Inflammatory macrophage treated with lipopolysaccharide for 1 hour (primary cell): ENCODE measurements at places on chromosomes 7 and 10.

DNA sequence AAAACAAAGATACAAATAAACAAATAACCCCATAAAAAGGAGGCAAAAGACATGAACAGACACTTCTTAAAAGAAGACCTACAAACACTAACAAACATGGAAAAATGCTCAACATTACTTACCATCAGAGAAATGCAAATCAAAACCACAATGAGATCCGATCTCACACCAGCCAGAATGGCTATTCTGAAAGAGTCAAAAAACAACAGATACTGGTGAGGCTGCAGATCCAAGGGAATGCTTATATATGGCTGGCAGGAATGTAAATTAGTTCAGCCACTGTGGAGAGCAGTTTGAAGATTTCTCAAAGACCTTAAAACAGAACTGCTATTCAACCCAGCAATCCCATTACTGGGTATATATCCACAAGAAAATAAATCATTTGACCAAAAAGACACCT lies 80.4 kb upstream of the NRP1 start:
- DNase-seq, result no peak

DNA sequence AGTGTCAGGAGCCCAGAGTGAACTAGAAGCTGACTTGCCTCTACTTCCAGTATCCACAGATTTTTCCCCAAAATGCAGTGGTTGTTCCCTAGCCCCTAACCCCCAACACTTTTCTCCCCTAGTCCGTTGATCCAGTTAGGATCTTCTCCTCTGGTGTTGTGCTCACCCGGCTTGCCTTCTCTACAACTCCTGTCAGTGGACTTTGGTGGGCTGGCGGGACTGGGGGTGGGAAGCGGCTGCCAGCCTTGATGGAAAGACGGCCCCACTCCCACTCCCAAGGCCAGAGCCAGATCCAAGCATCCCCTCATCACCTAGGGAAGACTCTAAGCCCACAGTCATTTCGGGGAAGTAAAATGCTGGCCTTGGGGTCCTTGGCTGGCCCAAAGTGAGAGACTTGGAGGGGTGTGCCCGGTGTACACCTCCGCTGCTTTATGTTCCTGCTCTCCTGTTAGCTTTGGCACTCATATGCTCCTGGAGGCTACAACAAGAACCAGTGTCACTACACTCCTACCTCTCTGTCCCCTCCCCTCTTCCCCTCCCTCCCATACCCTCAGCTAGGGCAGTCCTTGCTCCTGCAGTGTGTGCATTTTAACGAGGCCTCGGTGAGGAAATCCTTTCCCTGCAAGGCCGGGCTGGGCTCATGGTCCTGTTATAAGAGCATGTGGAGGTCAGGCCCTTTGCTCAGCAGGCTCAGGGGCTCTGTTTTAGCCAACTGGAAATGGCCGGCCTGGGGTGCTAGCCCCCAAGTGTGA lies 930 bp upstream of the HOXA10 start:
- DNase-seq, result no peak

- DNase-seq, result no peak
These were observed 94.8 kb downstream of the TCERG1L start for GRCh38 chr10:131216681-131217230.

DNA sequence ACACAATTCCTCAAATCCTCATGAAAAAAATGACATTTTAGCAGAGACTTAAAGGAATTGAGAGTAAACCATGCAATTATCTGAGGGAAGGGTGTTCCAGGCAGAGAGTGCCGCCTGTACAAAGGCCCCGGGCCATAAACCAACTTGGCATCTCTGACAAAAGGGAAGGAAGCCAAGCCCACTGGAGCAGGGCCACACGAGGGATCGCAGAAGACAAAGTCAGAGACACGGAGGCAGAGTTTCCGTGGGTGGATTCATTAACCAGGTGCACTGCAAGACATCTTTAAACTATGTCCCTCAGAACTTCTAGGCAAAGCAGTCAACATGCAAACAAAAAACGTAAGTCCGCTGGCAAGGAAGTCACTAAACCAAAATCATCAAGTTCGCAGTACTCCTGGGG lies 92.0 kb downstream of the SFMBT2 start:
- no peak for DNase-seq

- no peak for DNase-seq
These were observed 2.5 kb downstream of the FZD1 start for GRCh38 chr7:91266689-91267090.

GRCh38 chr7:151539088-151539671 lies 19.5 kb upstream of the RHEB start:
- DNase-seq, result no peak

DNA sequence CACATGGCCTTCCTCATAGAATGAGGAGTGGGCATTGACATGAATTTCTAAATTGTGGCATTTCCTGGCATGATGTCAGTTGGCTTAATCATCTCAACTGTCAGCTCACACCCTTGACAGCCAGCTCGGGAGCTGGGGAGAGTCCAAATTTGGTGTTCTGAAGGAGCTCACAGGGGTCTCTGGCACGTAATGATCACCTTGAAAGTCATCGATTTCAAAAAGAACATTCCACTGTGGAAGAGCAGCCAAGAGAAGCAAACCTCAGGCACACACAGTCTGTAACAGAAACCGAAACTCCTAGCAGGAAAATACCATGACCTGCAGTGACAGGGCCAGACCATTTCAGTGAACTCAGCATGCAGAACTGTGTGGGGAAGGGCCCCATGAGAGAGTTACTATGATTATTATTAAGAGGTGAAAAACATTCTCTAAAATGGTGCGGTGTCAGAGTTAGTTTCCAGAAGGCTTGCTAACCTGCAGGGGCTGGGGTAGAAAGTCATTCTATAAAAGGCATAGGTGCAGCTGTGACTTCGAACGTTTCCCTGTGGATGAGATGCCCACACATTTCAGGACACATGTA lies 26.4 kb upstream of the KLF6 start:
- peak; percentile 94 for DNase-seq

- DNase-seq, result no peak
These were observed 86.3 kb downstream of the BAMBI start for GRCh38 chr10:28763471-28764170.

GRCh38 chr7:80530136-80530535 lies 18.3 kb upstream of the GNAT3 start:
- no peak for DNase-seq

DNA sequence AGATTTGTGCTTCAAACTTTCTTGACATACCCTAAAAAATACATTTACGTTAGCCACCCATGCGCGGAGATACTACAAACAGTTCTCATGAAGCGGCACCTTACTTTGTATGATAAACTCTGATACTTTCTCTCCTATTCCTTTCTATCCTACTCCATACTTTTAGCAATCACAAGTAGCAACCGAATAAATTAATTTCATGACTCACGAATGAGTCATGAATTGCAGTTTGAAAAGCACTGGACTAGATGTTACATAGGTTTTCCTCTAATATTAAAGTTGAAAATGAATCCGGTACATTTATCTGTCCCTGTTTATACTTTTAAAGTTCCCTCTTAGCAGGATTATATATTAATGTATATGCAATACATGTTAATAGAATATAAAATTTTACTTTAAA lies 67.6 kb downstream of the CUBN start:
- DNase-seq, result no peak

DNA sequence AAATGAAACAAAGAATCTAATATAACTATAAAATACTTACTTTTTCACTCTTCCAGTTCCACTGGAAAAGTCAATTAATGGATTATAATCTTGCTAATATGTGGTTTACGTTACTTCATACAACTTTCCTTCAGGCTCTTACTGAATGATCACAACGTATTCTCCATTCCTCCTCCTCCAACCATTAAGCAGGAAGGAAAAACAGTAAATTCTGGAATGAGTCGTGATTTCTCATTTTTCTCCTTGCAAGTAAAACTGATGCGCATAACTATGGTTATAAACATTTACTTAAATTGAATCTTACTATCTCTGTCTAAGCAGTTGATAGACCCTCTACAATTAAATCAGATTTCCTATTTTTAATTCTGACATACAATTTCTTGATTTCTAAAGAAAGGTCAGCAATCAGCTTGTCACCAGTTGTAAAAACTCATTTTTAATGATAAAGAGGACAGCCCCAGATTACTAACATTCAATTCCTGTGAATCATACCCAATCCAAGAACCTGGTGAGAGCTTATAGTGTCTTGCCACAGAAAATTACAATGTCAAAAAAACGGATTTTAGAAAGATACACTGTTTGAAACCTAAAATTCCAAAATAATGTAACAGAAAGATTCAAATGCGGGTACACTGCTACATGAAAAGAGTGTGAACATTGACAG lies 64.3 kb downstream of the EZH2 start:
- DNase-seq, result peak; percentile 77

- DNase-seq, result no peak
These were observed 164.2 kb upstream of the DPP6 start for GRCh38 chr7:153887749-153888569.

- no peak for DNase-seq
These were observed 163.3 kb upstream of the FEZF1 start for GRCh38 chr7:122467661-122468449.

GRCh38 chr10:77415313-77415960 lies 222.2 kb downstream of the KCNMA1 start:
- DNase-seq, result no peak

- DNase-seq, result no peak
These were observed 117.7 kb downstream of the CYTH3 start for GRCh38 chr7:6154542-6155404.

DNA sequence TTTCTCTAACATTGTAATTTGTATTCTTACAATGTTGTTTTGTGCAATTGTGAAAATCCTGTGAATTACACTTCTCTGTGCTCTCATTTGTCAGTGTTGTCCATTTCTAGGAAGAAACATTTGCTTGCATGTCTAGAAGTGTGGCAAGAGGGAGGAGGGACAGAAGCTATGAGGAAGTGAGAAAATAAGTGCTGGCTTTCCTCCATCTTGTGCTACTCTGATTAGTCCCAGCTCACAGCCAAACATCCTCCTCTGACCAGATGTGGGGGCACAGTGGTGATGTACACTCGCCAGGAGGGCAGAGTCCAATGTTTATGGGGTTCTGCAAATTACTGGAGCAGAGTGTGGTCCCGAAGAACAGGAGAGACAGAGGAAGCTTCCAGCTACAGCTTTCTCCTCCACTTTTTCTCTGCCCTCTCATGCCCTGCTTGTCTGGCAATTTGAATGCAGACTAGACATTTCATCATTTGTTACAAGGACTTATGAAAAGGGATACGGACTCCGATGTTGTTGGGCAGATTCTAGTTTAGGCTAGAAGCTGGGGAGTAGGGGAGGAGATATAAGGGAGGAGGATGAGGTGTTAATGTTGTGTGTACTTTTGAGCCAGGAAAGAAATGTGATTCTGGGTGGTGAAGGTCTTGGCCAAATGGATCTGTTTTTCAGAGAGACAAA lies 131.0 kb upstream of the C1GALT1 start:
- DNase-seq, result peak; percentile 60

GRCh38 chr7:48443051-48443450 lies 271.8 kb downstream of the ABCA13 start:
- DNase-seq, result no peak

DNA sequence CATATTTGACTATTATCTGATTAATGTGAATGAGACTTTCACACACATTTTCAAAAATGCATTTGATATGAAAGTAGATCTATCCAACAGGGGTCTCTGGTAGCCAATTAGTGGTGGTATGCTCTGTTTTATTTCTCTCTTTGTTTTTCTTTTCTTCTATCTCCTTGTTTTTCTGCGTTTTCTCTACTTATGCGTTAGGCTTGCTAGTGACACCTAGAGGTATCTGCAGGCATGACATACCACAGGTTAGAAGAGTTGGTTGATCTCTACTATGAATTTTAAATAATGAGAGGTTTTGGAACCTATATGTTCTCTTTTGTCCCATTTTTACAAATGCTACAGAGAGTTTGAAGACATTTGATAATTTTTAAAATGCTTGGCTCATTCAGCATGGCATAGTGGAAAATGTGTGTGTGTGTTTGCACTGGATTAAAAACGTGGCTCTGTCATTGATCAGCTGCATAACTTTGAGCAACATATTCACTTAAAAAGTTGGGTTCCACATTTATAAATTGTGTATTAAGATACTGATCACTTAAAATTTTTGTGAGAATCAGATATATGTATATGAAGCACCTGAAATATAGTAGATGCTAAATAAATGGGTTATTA lies 28.1 kb upstream of the PLXDC2 start:
- DNase-seq, result peak; percentile 77

DNA sequence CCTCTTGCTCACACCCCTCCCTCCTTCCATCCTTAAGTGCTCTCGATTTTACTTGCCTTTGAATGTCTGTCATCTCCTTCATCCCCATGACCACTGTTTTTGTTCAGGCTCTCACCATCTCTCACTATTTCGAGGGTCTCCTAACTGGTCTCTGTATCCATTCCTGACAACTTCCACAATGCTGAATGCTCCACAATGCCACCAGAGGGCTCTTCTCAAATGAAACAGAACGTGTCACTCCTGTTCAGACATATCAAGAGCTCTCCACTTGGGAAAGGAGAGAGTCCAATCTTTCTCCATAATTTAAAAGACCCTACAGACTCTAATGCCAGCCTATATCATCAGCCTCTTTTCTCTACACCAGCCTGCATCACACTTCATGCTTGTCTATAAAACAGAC lies 9.0 kb upstream of the SLC13A1 start:
- no peak for DNase-seq

GRCh38 chr10:114030140-114030539 lies 13.5 kb upstream of the ADRB1 start:
- DNase-seq, result no peak

- peak; percentile 13 for DNase-seq
These were observed 90.2 kb downstream of the IPMK start for GRCh38 chr10:58177362-58177947.

GRCh38 chr7:47066976-47067614 lies 514.8 kb downstream of the TNS3 start:
- DNase-seq, result no peak

DNA sequence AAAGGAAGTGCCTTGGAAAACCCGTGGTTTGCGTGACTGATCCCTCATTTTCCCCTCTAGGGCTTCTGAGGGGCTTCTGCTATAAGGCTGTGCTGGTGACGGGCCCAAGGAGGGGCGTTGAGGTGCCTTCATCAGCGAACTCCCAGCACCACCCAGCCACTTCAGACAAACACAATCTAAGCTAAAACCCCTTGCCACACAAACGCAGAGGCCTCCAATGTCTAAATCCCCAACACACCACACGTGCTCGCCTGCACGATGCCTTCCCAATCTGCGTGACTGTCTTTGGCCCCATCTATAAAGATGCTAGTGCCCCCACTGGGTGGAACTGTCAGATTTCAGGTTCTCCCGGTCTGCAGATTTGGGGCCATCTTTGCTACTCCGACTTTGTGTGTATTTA lies 4.1 kb upstream of the GAD2 start:
- no peak for DNase-seq

DNA sequence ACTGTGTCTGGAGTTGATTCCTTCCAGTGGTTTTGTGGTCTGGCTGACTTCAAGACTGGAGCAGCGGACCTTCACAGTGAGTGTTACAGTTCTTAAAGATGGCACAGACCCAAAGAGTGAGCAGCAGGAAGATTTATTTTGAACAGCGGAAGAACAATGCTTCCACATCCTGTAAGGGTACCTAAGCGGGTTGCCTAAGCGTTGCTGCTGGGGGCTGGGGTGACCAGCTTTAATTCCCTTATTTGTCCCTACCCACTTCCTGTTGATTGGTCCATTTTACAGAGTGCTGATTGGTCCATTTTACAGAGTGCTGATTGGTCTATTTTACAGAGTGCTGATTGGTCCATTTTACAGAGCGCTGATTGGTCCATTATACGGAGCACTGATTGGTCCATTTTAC lies 13.2 kb downstream of the AKR1B15 start:
- DNase-seq, result no peak

- no peak for DNase-seq
These were observed 23.5 kb upstream of the UCMA start for GRCh38 chr10:13257621-13258140.
